ENCODE measurements at places on chromosomes 13 and 19.
A peak's percentile ranks its signal among the peaks of the same experiment; 100 is the strongest.

DNA sequence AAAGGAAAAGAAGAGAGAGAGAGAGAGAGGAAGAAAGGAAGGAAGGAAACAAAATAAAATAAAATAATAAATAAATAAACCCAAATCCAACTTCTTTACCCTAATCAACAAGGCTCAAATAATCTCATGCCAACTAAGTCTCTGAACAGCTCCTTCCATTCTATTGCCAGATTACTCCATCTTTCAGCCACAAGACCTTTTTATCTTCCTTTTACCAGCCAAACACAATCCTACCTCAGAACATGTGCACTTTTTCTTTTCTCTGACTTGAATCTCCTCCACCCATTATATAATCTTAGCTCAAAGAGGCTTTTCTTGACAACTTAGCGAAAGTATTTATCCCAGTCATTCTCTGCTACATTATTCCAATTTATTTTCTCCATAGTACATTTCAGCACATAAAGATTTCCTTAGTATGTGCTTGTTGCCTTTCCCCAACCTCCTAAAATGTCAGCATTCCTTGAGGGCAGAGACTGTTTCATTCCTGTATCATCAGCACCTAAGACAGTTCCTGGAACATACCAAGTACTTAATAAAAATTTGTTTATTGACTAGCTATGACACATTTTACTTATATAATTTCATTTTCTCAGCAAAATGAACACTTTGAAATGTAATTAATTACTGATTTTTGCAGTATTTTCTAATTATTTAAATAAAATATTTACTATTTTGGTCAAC is 33.5 kb upstream of the USPL1 start:
- DNase-seq, result no peak

GRCh38 chr13:79389026-79389425 is 17.0 kb downstream of the RBM26 start:
- no peak for DNase-seq

GRCh38 chr13:37736045-37736444 is 133.5 kb downstream of the TRPC4 start:
- DNase-seq, result no peak

- no peak for DNase-seq
These were observed 56.1 kb upstream of the RNF113B start for GRCh38 chr13:98233127-98233526.

- no peak for DNase-seq
These were observed 2.6 kb downstream of the BRCA2 start for GRCh38 chr13:32317716-32318465.

DNA sequence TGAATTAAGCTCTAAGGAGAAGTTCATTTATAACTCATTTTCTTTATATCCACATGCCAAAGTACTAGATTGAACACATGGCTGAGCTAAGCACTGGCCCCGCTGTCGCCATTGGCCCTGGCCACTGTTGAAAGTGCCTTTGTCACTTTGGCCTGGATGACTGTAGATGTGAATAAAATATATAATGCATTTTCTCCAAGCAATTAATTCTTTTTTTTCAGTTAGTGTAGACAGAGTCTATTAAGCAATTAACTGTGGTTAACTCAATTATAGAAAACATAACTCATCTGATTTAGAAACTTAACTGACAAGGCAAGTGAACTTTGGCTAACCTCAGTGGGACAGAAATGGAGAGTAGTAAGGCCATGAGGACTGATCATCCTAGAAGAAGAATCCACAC is 965.6 kb downstream of the EFNB2 start:
- DNase-seq, result no peak

DNA sequence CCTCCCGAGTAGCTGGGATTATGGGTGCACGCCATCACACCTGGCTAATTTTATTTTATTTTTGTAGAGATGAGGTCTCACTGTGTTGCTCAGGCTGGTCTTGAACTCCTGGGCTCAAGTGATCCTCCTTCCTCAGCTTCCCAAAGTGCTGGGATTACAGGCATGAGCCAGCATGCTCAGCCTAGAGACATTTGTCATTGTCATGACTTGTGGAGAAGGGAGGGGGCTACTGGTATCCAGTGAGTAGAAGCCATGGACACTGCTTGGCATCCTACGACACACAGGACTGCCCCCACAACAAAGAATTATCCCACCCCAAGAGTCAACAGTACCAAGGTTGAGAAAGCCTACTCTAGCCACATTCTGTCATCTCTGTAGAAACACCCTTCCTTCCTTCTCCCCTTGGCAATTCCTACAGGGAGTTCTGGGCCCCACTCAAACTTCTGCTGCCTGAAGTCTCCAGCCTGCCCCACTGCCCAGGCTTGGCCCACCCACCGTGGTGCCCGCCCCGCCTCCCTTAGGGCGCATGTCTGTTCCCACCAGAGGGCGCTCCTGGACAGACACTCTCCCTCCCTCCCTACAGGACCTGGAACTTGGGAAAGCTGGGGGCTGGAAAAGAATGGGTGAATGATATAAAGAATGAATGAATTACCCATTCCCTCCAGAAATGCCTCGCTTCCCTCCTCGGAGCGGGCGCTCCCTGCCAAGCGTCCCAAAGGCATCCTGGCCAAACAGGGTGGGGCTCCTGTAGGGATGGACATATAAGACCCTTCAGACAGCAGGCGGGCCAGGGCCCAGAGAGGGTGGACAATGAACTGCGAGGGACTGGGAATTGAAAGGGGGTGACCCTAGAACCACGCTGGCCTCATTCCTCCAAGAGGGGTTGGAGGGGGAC is 5.5 kb upstream of the EMP3 start:
- DNase-seq, result peak; percentile 20

GRCh38 chr19:17448131-17448967 is at the start of gene TMEM221:
TSS of gene TMEM221 (minus strand) at chr19:17448668. CDS start at chr19:17448462, 206 bp downstream.
- DNase-seq, result no peak

DNA sequence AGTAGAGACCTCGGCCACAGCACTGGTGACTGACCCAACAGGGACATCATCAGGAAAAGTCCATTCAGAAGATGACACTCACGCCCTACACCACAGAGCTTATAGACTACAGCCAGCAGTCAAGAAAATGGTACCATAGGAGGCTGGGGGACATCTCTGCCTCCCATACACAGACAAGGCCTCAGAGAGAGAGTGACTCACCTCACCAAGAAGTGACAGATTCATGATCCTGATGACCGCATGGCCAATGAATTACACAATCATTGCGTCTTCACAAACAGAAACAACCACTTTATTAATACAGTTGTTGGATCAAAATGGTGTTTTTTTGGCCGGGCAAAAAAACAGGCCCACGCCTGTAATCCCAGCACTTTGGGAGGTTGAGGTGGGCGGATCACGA is 260.8 kb upstream of the TSHZ3 start:
- no peak for DNase-seq

DNA sequence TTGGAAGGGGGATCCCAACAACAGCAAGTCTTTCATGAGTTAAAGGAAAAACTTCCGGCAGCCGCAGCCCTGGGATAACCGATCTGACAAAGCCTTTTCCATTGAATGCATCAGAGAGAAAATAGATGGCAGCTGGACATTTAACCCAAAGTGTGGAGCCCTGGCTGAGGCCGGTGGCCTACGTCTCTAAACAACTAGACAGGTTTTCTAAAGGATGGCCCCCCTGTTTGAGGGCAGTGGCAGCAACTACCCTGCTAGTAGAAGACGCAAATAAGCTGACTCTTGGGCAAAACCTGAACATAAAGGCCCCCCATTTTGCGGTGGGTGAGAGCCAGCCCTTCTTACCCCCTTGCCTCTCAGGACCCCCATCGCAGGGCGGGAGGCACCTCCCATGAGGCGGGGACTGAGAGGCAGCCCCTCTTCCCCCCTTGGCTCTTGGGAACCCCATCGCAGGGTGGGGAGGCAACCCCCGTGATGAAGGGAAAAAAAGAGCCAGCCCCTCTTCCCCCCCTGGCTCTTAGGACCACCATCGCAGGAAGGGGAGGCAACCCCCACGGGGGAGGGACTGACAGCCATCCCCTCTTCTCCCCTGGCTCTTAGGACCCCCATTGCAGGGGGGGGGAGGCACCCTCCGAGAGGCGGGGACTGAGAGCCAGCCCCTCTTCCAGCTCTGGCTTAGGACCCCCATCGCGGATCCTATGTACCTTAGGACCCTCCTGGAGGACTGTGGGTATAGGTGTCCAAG is 2422.9 kb upstream of the PCDH20 start:
- DNase-seq, result no peak

DNA sequence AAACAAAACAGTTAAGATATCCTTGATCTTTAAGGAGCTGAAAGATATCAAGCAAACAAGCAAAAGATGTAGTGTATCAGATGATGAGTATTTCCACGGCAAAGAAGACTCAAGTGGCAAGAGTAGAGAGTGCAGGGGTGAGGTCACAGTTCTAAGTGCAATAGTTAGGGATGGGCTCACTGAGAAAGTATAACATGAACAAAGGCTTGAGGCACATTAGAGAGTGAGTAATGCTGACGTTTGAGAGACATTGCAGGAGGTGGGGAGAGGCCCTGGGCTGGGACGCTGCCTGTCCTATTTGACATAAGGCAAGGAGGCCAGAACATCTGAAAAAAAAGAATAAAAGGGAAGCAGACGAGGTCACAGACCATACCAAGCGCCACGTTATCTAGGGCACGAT is 1.4 kb downstream of the DUXA start:
- no peak for DNase-seq

DNA sequence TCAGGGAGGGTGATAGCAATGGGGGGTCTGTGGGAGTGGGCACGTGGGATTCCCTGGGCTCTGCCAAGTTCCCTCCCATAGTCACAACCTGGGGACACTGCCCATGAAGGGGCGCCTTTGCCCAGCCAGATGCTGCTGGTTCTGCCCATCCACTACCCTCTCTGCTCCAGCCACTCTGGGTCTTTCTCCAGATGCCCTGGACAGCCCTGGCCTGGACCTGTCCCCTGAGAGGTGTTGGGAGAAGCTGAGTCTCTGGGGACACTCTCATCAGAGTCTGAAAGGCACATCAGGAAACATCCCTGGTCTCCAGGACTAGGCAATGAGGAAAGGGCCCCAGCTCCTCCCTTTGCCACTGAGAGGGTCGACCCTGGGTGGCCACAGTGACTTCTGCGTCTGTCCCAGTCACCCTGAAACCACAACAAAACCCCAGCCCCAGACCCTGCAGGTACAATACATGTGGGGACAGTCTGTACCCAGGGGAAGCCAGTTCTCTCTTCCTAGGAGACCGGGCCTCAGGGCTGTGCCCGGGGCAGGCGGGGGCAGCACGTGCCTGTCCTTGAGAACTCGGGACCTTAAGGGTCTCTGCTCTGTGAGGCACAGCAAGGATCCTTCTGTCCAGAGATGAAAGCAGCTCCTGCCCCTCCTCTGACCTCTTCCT is 9.3 kb upstream of the CEACAM7 start:
- DNase-seq, result no peak

- DNase-seq, result no peak
These were observed 626 bp downstream of the ZNF233 start for GRCh38 chr19:44260343-44260681.

- no peak for DNase-seq
These were observed 203.8 kb upstream of the SLITRK6 start for GRCh38 chr13:86003029-86003428.

DNA sequence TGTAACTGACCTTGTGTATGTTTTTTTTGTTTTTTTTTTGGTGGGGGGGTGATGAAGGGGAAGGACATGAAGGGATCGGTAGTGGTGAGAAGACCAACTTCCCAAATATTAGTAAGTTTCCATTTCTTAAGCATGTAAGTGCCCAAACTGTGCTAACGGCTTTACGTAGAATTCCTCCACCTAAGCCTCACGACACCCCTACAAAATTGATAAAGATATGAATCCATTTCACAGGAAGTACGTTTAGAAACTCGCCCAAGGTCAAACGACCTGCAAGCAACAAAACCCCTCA is 649 bp downstream of the UQCRFS1 start:
- DNase-seq, result no peak

DNA sequence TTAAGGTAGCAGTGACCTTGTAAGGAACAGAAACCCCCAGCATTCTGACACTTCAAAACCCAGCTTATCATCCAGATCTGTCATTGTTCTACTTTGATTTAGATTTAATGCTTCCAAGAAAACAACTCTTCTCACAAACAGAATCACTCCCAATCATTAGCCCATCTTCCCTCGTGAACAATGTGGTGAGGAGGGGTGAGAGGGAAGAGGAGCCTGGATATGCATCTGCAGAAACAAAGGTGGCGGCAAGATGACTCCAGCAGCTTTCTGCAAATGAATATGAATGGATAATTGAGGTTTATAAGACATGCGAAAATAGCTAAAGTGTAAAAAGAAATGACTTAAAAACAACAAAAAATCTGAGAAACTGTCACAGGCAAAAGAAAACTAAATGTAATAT is 859.9 kb upstream of the SLC10A2 start:
- no peak for DNase-seq

- no peak for DNase-seq
These were observed 1108.8 kb upstream of the PCDH20 start for GRCh38 chr13:62524498-62524897.

- no peak for DNase-seq
These were observed 79.5 kb downstream of the KLF5 start for GRCh38 chr13:73138276-73138637.

DNA sequence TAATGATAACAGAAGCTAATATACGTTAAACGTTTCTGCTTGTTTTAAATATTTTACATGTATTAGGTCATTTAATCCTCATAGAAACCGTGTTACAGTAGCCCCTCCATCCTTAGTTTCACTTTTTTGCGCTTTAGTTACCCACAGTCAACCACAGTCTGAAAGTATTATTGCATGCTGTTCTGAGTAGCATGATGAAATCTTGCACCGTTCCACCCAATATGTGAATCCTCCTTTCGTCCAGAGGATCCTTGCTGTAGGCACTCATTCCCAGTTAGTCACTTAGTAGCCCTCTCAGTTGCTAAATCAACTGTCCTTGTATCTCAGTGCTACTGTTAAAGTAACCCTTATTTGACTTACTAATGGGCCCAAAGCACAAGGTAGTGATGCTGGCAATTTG is 257.8 kb downstream of the ENOX1 start:
- no peak for DNase-seq

DNA sequence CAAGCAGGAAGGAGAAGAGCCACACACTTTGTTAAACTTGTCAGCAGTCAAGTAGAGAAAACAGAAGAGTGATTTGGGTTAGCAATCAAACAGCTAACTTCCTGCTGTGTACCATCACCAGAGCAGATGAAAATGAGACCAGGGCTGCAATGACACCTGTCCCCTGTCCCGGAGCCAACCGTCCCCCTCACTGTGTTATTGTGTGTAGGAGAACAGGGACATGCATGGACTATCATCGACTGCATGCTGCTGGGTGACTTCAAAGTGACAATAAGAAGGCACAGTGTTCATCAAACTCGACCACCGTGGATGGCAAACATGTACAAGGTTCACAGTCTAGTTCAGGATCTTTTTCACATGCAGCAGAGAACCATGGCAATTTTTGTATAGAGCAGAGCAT is 94.0 kb upstream of the SLC15A1 start:
- no peak for DNase-seq

- no peak for DNase-seq
These were observed 749 bp upstream of the CPT1C start for GRCh38 chr19:49690079-49690655.

GRCh38 chr13:73544175-73544574 is 485.4 kb downstream of the KLF5 start:
- no peak for DNase-seq

- DNase-seq, result no peak
These were observed 15.4 kb downstream of the NLRP12 start for GRCh38 chr19:53808710-53809125.

All from C1 segment of cervical spinal cord (tissue), 14 donors.